ENCODE measurements at places on chromosomes 3 and 15.

DNA sequence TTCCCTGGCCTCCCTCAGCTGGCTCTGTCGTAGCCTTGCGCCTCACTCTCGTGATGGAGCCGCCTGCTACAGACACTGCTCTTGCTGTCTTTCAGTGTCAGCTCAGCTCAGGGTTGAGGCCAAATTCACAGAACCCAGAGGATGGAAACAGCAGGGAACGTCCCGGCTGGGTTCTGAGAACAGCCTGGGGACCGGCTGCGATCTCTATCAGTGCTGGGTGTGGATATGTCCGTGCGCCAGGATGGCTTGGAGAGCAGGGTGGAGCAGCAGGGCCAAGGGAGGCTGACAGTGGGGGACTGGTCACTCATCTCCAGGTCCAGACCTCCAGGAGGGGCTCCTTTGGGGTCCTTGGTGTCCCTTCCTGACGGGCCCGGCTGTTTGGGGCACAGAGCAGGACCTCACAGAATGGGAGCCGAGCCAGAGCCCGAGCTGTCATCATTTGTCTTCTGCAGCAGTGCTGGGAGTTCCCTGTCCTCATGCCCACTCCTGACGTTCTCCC lies 18.4 kb downstream of the KLF15 start:
- no peak for DNase-seq

- no peak for DNase-seq
Observed at GRCh38 chr3:49460188-49460890, 9.7 kb upstream of the DAG1 start.

DNA sequence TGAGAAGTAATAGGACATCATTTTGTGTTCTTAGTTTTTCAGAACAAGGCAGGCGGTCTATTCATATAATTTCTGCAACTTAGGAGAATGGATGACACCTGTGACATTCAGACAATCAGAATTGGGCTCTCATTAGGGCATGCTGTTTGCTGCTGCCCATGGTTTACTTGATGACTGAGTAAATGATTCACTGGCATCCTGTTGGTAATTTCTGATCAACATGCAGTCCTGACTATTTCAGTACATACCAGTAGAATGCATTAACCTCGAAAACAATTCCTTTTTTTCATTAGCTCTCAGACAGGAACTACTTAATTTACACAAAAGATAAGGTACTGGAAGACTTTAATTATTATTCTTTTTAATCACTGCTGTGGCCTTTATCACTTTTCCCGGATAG lies 641.6 kb downstream of the NSUN3 start:
- no peak for DNase-seq

GRCh38 chr3:126433496-126434263 lies 39.0 kb downstream of the CFAP100 start:
- DNase-seq, result no peak

DNA sequence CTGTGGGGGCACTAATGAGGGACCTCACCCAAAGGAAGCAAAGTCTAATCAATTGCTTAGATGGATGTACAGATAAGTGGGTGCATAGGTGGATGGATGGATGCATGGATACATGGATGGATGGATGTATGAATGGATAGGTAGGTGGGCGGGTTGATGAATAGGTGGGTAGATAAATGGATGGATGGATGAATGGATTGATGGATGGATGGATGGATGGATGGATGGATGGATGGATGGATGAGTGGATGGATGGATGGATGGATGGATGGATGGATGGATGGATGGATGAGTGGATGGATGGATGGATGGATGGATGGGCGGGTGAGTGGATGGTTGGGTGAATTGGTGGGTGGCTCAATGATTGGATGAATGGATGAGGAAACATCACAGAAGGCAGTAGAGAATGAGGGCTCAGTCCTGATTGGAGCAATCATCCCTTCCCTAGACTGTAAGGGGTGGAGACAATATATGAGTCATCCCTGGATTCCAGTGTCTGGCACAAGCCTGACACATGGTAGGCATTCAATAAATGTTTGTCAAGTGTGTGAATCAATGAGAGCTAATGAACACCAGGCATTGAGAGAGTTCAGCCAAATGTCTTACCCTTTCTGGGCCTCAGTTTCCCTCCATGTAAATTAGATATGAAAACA lies 40.4 kb upstream of the PXYLP1 start:
- no peak for DNase-seq

DNA sequence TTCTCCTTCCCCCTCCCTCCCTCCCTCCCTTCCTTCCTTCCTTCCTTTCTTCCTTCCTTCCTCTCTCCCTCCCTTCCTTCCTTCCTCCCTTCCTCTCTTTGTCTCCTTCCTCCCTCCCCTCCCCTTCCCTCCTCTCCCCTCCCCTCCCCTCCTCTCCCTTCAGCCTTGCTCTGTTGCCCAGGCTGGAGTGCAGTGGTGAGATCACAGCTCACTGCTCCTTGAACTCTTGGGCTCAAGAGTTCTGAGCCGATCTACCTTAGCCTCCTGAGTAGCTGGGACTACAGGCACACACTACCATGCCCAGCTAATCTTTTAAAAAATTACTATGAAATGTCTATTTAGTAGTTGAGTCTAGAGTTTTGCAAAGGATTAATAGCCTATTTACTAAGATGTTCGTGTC lies 32.2 kb downstream of the SQOR start:
- DNase-seq, result no peak

DNA sequence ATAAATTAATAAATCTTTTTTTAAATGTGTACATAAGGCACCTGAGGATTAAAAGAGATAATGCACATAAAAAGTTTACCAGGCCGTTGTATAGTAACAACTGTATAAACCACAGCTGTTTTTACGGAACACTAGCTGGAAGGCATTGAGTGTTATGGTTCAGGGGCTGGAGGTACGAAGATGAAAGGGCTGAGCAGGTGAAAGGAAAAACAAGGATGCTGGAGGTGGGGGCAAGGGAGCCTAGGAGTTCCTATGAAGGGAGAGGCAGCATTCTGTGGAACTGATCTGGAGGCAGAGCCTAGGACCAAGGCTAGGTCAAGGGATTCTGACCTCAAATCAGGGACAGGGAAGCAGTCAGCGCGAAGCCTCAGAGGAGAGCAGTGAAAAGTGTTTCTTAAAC lies 8.0 kb downstream of the SEMA5B start:
- no peak for DNase-seq

DNA sequence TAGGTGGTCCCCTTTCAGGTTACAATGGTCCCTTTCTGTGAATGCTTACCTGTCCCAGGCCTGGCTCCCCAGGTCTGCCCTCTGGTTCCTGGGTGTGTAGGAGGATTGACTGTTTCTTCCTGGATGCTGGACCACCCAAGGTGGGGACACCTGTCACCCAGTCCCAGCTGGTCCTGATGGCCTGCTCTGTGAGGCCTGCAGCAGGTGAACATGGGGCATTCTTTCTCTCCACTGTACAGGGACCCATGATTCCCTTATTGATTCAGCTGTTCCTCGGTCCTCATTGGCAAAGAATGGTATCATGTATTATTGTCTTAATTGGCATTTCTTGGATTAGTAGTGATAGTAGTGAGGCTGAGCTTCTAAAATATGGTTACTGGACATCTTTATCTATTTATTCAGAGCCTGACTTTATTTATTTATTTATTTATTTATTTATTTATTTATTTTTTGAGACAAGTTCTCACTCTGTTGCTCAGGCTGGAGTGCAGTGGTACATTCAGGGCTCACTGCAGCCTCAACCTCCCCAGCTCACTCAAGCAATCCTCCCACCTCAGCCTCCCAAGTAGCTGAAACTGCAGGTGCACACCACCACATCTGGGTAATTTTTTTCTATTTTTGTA lies 8.8 kb upstream of the DNAJA4 start:
- no peak for DNase-seq

DNA sequence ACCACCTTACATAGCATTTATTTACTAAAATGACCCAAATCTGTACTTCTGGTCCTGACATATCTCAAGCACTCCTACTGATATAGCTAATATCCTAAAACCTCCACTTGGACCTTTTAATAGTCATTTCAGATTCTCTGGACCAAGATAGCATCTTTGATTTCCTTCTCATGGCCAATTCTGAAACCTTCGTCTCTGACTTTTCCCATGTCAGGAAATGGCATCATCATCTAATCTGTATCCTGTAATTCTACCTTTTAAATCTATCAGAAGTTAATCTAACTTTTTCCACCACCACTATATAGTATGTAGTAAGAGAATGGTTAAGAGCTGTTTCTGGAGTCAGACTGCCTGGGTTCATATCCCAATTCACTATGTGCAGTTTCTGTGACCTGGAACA lies 16.2 kb downstream of the STX19 start:
- DNase-seq, result no peak

- no peak for DNase-seq
Observed at GRCh38 chr3:121974601-121975111, 47.4 kb downstream of the ILDR1 start.

- no peak for DNase-seq
Observed at GRCh38 chr3:74664606-74665005, 50.1 kb upstream of the CNTN3 start.

- DNase-seq, result peak; percentile 51
Observed at GRCh38 chr3:9727041-9727595, 4.4 kb upstream of the BRPF1 start.

GRCh38 chr3:185983495-185984141 lies 45.8 kb upstream of the TRA2B start:
- DNase-seq, result peak; percentile 80

GRCh38 chr3:44981220-44981619 lies 5.2 kb downstream of the EXOSC7 start:
- no peak for DNase-seq

DNA sequence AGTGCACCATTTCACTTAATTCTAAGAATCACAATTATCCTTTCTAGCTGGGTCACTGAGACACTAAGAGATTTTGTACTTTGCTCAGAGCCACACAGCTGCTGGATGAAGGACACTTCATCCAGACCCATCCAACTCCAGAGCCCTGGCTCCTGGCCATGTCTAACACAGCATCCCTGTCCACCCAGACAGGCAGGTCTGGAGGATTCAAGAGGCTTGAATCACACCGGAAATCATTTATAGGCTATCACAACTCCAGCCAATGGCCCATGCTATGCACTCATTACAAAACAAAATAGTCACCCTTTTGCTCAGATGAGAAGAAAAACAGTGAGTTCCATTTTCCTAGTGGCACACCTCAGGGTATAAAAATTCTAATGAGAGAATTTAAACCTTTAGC lies 198.2 kb upstream of the LMCD1 start:
- DNase-seq, result no peak
